ENCODE measurements at places on chromosomes 7 and 10. TPM values are rescaled to one million over a fixed set of nuclear protein-coding genes. Genes with fewer than 3 reads are reported as not detected.

Gene RBM28
- 14.7 TPM for total RNA-seq

Gene TAS2R3
- total RNA-seq = not detected

Gene CELF2
- 130 TPM for total RNA-seq

Gene MCM10
- 0.08 TPM for total RNA-seq

Gene EIF5AL1
- total RNA-seq = 0.71 TPM

Gene ZNF239
- 1.1 TPM for total RNA-seq

Gene CCL26
- total RNA-seq = not detected

Gene IDI2
- not detected for total RNA-seq

Gene DLD
- 85.9 TPM for total RNA-seq

Gene CALN1
- total RNA-seq = not detected

Gene NEUROG3
- not detected for total RNA-seq

All from CD8-positive, alpha-beta T cell (primary cell).